Left lung (tissue), 14 donors: ENCODE measurements at places on chromosomes 2 and 18.

- DNase-seq, result peak; percentile 36
Observed at GRCh38 chr18:23689616-23690504, 607 bp downstream of the LAMA3 start.

DNA sequence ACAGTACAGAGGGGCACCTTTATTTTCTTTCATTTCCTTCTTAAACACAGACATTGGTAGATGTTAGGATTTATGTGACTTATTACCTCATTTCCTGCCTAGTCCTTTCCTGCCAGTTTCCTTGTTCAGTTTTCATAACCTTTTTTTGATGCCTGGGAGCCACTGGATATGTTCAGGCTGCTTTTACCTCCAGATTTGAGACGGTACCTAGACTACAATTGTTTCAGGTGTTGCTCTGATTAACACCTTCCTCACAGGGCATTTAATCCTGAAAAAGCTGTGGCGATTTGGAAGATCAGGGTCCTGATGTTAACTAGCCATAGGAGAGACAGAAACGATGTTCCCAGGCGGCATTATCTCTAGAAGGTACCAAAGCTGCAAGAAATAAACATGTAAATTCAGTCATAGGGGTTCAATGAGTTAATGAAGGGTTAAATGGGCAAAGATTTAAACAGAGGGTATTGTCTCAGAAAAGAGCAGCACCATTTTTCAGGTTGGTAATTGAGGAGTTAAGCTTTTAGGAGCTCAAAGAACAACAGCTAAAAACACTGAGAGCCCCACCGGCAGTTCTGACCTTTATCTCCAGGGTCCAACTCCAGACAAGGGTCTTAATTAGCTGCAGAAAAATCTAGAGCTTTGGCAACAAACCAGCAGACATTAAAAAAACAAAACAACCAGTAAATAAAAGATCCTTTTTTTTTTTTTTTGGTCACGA, 93.3 kb downstream of the HRH4 start:
- DNase-seq, result no peak

GRCh38 chr2:85708641-85709040, 14.5 kb downstream of the GNLY start:
- DNase-seq, result no peak

DNA sequence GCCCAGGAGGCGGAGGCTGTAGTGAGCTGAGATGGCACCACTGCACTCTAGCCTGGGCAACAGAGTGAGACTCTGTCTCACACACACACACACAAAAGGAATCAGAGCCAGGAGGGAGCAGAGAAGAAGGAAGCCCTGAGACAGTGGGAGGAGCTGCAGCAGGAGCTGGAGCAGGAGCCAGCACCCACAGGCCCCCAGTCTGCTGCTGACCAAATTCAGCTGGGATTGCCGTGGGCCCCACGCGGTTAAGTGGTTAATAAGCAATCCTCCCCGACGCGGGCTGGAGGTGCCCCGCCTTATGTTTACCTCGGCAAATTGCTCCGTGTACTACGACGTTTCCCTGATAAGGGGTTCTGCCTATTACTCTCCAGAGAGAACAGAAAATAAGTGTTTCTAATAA, 265.3 kb downstream of the TWIST2 start:
- peak; percentile 20 for DNase-seq

GRCh38 chr2:39571111-39571731, 94.5 kb upstream of the TMEM178A start:
- DNase-seq, result no peak

- DNase-seq, result no peak
Observed at GRCh38 chr2:175005733-175006264, 618 bp upstream of the CHN1 start.

DNA sequence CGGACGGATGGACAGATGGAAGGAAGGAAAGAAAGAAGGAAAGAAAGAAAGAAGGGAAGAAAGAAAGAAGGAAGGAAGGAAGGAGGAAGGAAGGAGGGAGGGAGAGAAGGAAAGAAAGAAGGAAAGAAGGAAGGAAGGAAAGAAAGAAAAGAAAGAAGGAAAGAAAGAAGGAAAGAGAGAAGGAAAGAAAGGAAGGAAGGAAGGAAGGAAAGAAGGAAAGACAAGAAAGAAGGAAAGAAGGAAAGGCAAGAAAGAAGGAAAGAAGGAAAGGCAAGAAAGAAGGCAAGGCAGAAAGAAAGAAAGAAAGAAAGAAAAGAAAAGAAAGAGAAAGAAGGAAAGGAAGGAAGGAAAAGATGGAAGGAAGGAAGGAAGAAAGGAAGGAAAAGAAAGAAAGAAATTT, 162.5 kb upstream of the DNMT3A start:
- no peak for DNase-seq

DNA sequence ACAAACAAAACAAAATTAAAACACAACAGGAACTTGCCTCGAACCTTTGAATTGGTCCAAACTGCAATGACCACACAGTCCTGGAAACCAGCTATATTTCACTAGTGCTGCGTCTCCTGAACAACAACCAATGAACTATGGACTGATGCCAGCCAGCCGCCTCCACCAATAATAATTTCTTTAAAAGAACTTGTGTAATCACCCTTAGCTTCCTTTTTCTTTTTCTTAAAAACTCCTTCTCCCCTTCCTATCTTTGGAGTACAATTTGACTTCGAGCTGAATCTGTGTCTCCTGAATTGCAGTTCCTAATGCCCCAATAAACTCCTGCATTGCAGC, 1.6 kb upstream of the CXXC1 start:
- DNase-seq, result no peak

- no peak for DNase-seq
Observed at GRCh38 chr2:201084863-201085262, 13.1 kb downstream of the NDUFB3 start.

DNA sequence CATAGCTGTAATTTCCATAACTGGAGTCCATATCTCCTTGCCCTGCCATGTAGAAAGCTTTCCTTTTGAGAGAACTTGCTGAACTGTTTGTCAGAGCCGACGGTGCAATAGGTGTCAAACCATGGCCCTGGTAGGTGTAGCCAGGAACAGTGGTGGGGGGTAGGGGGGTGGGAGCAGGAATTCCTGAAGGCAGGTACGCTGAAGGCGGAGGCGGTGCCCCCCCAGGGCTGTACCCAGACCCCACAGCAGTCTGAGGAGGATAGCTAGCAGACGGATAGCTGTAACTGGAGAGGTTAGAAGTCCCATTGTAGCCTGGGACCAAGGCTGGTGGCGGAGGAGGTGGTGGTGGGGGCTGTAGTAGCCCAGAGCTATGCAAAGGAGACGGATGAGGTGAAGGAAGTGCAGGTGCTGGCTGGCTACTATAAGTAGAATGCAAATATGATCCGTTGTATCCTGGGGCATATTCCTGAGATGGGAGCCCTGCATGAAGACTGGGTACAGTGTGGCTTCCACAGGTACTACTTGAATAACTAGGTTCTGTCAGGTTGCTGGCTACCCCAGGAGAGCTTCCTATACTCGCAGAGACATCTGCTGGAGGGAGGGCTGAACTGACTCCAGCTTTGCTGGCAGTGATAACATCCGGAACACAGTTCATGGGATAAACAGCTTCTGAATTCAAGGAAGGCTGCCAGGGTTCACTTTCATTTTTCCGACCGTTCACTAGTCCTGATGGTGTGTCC, 124.8 kb downstream of the FIGN start:
- no peak for DNase-seq

DNA sequence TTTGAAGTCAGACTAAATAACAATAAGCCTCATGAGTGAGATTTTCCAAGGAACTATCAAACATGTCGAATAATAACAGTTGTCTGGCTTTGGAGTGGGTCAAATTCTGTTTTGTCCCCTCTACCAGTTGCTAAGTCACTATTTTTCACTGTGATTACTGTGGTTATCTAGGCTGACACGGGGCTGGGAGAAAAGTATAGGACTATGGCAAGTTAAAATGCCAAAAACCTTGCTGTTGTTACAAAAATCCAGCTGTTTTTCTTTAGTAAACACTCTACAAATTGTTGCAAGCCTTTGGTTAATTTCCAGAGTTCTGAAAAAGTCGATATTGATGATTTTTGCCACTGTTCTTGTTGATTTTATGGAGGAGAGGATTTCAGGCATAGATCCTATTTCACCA, 1.5 kb downstream of the CFAP210 start:
- DNase-seq, result no peak

DNA sequence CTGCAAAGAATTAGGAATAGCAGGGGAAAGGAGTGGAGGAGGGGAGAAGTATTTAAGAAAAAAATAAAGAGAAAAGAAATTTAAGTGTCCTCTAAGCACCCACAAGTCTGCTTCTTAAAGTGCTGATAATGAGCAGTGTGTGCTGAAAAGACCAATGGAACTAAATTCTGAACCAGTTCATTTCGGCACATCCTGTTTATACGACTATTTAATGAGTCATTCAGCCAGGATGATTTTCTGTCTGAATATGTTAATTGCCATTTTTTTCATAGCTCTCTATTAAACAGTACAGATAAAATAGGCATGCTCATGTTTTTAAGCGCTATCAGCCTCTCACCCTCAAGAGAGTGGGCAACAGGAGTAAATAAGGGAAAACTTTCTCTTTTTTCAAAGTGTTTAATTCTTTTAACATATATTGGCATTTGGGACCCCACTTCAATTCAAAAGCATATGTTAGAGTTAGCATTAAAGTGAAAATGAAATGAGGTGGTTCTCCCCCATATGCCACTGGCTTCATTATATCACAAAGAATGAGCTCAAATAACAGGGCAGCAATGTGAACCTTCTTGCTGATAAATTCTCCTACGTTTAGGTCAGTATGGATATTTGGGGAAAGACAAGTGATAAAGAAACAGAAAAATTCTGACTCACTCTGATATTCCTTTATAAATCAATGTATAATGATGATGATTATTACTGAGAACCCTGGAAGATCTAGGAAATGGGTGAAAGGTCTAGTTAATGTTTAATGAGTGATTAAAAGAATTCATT, 87.5 kb downstream of the TCF4 start:
- peak; percentile 60 for DNase-seq

DNA sequence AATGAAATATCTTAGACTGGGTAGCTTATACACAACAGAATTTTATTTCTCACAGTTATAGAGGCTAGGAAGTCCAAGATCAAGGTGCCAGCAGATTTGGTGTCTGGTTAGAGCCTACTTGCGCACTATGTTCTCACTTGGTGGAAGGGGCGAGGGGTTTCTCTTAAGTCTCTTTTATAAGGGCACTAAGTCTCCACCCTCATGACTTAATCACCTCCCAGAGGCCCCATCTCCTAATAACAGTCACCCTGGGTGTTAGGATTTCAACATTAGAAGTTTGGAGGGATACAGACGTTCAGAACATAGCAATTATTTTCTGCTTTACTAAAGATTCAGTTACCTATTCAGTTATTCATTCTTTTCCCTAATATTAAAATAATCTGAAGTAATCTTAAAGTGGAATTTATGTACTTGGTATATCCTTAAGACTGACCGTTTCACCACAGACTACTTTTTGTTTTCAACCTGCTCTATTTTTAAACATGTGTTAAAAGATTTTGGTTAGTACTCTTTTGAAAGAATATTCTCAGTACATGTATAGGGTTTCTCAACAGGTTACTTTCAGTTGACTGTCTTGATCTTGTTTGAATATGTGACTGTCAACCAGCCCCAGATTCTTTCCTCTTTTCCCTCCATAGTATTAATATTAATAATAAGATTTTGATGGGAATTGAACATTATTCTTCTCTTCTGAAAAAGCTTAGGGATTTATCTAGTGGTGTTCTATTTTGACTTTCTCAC, 130.0 kb downstream of the TAF4B start:
- no peak for DNase-seq

- DNase-seq, result no peak
Observed at GRCh38 chr2:100692381-100692780, 127.6 kb upstream of the NPAS2 start.

- no peak for DNase-seq
Observed at GRCh38 chr2:14094592-14094991, 537.9 kb upstream of the LRATD1 start.

- DNase-seq, result no peak
Observed at GRCh38 chr2:50491541-50492476, 540.1 kb downstream of the NRXN1 start.

GRCh38 chr2:179562330-179562885, 297.8 kb upstream of the SESTD1 start:
- DNase-seq, result no peak

- DNase-seq, result peak; percentile 69
Observed at GRCh38 chr2:201233812-201234662, 26.3 kb upstream of the CASP8 start.

GRCh38 chr18:9835825-9836224, 49.9 kb upstream of the TXNDC2 start:
- peak; percentile 21 for DNase-seq

DNA sequence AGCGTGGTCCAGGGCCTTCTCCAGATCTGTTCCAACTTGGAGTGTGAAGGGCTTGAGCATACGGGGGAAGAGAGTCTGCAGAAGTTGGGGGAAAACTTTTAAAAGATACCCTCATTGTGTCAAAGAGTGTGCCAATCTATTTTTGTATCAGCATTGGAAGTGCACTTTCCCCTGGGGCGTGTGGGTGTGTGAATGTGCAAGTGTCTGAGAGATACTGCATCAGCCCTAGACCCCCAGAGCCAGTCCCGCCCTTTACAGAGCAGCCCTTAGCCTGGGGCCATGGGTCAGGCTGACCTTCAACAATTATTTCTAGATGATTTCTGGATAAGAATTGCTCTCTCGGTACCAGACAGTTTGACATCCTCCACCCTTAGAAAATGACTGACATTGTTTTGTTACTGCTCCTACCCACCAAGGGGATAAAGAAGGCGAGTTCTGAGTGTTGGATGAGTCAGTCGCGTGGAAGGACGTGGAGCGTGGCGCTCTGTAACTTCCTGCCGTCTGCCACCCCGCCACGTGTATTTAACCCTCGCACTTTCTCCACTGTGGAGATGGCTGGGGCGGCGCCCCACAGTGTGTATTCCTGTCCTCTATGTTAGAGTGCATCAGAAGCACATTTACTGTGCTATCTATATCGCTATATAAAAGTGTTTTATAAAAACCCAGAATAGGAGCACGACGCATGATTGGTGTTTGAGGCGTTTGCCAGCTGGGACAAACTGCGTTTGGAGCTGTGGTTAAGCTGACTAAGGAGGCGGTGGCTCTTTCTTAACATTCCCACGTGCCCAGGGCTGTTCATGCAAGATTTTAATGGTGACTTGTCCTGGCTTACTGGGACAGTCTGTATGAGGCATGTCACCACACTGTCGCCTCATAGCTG, 122.6 kb downstream of the CABLES1 start:
- DNase-seq, result no peak

GRCh38 chr18:48036641-48037421, 106.4 kb upstream of the SMAD2 start:
- DNase-seq, result peak; percentile 41

- DNase-seq, result no peak
Observed at GRCh38 chr2:172639823-172640222, 83.9 kb downstream of the PDK1 start.

- DNase-seq, result no peak
Observed at GRCh38 chr2:144082777-144083176, 437.1 kb downstream of the ZEB2 start.
